ENCODE measurements at places on chromosomes 7 and 10.

- no peak for DNase-seq
Observed at GRCh38 chr10:29807163-29807806, 172.5 kb upstream of the SVIL start.

- no peak for DNase-seq
Observed at GRCh38 chr10:35707642-35708425, 65.7 kb upstream of the FZD8 start.

GRCh38 chr10:14670551-14671240 is 104.0 kb downstream of the FAM107B start:
- DNase-seq = no peak

- no peak for DNase-seq
Observed at GRCh38 chr10:103947799-103948516, 19.0 kb upstream of the SLK start.

All from mesothelial cell of epicardium (in vitro differentiated cells).